CD4-positive, alpha-beta T cell treated with Interleukin-2 at 100 ng/mL for 4 hours (primary cell): ENCODE measurements at places on chromosomes 5 and 9.

- no peak for DNase-seq
These were observed 2.5 kb downstream of the YIPF5 start for GRCh38 chr5:144167998-144168397.

DNA sequence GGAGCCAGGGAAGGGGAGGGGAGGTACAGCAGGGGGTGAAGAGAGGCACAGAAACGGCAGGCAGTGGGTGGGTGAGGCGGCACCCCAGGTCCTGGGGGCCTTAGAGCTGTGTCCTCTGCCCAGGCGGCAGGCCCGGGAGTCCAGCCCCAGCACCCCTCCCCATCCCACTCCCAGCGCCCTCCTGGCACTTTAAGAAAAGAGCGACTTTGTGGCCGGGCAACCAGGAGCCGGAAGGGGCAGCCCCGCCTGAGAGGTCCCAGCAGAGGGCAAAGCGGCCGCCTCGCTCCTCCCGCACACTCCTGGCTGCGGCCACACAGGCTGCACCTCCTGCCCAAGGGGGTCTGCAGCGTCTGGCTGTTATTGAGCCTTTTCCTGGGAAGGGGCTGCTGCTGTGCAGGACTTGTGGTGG lies 42.6 kb downstream of the NACC2 start:
- no peak for DNase-seq

DNA sequence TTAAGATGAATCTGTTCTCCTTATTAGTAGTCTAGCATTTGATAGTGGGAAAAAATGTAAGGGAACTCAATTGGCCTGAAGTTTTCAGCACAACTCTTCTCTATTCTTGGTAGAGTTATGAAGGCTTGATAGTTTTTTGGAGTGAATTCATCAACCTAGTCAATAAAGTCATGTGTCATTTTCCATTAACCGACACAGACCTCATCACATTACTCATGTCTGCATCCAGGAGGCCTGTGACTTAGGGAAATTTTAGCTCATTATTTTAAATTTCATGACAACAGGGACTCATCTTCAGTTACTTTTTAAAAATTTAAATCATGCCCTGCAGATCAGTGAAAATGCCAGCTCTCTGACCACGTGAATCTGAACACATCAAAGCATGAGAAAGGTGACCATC lies 63.3 kb downstream of the ADAMTS16 start:
- no peak for DNase-seq

- no peak for DNase-seq
These were observed 529.6 kb downstream of the PSAT1 start for GRCh38 chr9:78826527-78826926.

- DNase-seq: no peak
These were observed 110.4 kb upstream of the EPB41L4A start for GRCh38 chr5:112529525-112529924.

- DNase-seq: no peak
These were observed 567.9 kb downstream of the EBF1 start for GRCh38 chr5:158531860-158532259.

DNA sequence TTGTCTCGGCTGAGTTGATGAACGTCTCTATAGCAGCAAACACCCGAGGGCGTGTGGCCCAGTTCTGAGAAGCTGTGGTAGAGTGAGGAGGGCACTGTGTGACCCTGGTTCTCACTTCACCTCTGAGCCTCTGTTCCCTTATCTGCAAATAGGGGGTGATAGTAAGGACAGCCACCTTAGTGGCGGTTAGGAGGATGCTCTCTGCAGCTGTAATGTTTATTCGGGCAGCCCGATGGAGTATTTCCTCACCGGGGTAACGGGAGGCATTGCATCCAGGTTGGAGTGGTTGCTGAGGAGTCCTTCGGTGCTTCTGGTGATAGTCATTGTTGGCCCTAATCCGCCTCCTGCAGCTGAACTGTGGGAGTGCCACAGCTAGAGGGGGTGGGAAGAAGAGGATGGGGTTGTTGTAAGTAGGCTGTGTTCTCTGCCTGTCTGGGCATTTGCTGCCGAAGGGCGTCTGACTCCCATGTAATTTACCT lies 13.9 kb downstream of the PRRC2B start:
- DNase-seq: peak; percentile 63

DNA sequence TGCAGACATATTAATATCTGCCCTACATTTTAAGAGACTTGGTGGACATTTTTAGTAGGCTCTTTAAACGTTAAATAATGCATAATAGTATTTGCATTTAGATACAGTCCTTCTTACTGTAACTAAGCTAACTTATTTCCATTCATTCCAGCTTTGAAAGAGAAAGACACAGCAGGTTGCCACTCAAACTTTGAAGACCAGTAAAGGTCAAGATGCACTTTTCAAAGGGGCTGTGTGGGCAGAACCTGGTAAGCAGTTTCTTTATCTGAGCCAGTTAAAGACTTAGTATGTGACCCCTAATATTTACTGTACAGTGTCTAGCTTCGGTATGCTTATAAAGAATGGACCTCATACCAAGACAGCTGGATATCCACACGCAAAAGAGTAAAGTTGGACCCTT lies 20.8 kb downstream of the PLGRKT start:
- DNase-seq: no peak

DNA sequence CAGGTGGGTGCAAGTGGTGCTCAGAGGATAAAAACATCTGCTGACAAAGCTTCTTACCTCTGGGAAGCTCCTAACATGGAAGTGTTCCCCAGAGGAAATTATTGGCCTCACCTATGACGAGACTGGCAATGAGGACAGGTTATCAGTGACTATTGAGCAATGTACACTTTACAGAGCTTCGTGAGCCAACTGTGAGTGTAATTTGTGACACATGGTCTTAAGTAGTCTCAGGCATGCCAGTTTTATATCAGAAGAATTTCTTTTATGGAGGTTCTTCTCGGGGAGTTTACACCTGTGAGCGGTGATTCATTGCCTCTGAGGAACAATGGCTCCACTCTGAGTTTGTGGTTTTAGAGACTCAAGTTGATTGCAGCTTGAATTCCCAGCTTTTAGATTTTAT lies 11.3 kb downstream of the ANKDD1B start:
- DNase-seq: no peak

GRCh38 chr9:127219520-127219919 lies 45.1 kb upstream of the GARNL3 start:
- DNase-seq: no peak

- no peak for DNase-seq
These were observed 294.7 kb downstream of the CHSY3 start for GRCh38 chr5:130198927-130199326.

GRCh38 chr5:175520321-175520720 lies 42.0 kb downstream of the SFXN1 start:
- peak; percentile 17 for DNase-seq

DNA sequence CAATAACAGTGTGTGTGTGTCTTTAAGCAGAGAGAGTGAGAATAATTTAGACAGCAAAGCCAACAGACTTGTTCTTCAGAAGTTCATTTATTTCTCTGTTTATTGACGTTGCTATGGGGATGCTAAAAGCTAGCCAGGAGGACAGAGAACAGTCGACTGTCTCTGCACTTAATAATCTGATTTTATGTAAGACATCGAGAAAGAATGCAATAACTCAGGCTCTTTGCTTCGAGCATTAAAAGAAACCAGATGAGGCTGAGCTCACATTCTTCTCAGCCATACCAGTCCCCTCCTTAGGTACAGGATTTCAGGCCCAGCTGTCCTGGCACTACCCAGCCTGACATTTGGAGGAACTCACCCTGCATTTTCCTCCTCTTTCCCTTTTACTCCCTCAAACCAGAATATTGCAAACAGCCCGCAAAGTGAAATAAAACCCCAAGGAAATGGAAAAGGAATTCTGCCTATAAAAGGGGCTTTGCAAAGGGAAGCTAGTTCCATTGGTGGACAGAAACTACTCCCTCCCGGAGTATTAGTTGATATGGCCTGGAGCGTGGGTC lies 44.5 kb upstream of the DPYSL3 start:
- no peak for DNase-seq

DNA sequence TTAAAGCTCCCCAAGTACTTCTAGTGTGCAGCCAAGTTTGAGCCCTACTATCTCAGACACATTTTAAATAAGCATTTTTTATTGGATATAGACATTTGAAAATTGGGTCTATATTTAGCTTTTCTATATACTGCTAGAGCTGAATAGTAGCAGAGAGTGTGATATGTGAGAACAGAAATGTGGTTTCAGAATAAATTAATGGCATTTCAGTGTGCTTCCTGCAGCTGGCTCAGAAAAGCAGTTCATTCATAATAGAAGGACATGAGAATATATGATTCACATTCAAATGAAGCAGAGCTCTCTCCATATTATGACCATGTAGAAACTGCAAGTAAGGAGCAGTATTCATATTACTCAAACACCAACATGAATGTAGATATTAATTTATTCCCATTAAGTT lies 464.0 kb downstream of the PTPRD start:
- DNase-seq: no peak

DNA sequence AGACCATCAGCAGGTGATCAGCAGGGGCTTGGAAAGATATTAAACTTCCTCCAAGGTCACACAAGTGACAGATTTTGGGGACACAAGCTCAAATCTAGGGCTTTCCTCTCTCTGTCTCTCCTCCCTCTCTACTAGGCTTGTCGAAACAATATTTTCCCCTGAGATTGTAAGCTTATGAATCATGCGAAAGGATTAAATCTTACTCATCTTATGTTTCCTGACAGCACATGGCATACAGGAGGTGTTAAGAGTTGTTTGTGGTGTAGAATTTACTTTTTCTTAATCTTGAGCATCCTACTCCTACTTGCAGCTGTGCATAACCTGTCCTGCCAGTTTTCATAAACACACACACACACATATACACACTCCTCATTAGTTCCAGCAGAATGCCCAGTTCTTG lies 186.3 kb downstream of the MARCHF11 start:
- DNase-seq: no peak

GRCh38 chr5:142913728-142914338 lies 143.7 kb downstream of the ARHGAP26 start:
- no peak for DNase-seq

DNA sequence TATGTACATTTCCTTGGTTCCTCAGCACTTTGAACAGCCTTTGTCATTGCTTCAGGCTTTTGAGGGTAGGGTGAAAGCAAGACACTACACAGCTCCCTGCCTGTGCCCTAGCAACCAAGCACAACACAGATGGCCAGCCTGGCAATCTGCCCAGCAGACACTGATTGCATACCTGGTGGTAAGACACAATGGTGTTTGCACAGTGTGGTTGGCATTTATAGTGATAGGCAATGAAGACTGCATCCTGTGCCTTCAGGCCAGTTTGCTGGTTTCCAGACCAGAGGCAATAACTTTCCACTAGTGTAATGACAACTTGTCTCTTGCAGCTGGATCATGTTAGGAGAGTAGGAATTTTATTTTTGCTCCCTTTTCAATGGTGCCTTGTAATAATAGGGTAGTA lies 144.5 kb upstream of the TNC start:
- DNase-seq: no peak

DNA sequence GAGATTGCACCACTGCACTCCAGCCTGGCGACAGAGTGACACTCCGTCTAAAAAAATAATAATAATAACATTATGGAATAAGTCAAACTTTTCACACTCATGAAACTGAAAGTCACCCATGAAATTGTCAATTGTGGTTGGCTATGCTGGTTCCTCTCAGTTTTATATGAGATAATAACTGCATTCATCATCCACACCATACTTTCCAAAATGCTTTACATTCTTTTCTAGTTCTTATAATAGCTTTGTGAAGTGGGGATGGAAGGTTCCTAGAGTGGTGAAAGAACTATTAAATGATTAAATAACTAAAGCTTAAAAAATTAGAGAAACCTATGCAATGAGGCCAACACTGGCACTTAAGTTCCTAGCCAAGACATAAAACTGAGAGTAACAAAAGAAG lies 12.6 kb upstream of the ASPN start:
- no peak for DNase-seq
